ENCODE measurements at places on chromosomes 1 and 21.

DNA sequence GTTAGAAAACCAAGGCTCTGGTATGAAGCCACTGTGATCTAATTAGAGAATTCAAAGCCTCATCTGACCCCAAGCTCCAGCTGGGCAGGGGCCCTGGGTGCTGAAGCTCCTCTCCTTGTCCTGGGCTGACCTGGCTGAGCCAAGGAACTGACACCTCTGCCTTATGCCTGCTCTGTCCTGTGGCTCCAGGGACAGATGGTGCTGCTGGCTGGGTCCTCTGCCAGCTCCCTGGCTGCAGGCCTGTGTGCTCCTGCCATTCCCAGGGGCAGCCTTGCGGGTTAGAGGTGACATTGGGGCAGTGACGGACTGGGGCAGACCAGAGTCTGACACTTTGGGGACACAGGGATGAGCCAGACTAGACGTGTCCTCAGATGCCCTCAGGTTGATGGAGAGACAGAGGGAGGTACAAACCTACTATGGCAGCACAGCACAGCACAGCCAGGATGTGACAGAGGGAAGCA is 11.8 kb downstream of the ACOT11 start:
- DNase-seq, result peak; percentile 49

GRCh38 chr1:109931189-109931731 is 20.6 kb downstream of the CSF1 start:
- no peak for DNase-seq

GRCh38 chr1:1177452-1178206 is 3.9 kb downstream of the TTLL10 start:
- DNase-seq, result no peak

- DNase-seq, result no peak
Observed at GRCh38 chr1:15222653-15223303, 24.2 kb upstream of the FHAD1 start.

- DNase-seq, result no peak
Observed at GRCh38 chr1:155228096-155228427, 19.6 kb downstream of the MTX1 start.

DNA sequence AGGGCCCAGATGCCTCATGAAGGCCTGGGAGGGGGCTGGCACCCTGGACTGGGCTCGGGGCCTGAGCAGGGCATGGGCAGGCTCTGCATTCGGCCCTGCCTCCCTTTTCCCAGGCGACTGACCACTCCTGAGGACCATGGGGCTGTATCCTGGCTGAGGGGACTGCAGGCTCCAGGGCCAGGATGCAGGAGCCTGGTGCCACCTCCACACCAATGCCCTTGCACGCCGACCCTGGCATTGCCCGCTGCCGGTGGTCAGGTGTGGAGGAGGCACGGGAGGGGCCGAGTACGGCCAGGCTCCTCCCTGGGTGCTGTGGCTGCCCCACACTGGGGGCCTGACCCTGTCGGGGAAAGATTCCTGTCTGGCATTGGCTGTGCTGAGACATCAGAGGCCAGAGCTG is 128.9 kb downstream of the SIK1 start:
- no peak for DNase-seq

- DNase-seq, result no peak
Observed at GRCh38 chr1:243645281-243645680, 204.8 kb downstream of the AKT3 start.

DNA sequence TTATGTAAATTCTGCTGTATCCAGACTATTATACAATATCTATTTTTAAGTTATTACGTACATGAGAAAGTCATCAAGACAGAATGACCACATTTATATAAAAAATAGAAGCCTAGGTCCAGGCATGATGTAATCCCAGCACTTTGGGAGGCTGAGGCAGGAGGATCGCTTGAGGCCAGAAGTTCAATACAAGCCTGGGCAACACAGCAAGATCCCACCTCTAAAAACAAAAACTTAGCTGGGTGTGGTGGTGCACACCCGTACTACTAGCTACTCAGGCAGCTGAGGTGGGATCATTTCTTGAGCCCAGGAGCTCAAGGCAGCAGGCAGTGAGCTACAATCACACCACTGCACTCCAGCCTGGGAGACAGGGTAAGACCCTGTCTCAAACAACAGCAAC is 58.9 kb downstream of the NVL start:
- no peak for DNase-seq

- DNase-seq, result no peak
Observed at GRCh38 chr1:89277725-89278124, 5.1 kb upstream of the GBP5 start.

GRCh38 chr1:76713535-76713934 is 153.7 kb upstream of the ST6GALNAC5 start:
- no peak for DNase-seq

DNA sequence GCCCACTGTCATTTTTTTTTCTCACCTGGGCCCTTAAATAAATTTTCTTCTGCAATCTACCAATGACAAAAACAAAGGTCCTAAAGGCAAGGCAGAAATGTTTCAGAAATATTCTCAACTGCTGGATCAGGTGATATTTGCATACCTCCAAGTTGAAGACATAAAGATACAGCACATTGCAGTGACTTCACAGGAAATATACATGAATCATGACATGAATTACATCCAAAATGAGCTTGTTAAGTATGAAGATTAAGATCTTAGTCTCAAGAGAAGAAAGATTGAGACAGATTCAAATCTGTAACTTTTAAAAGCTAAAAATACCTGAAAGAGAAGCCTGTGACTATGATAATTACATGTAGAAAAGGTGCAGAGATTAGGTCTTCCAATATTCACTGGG is 207.8 kb downstream of the SIPA1L2 start:
- DNase-seq, result no peak

- no peak for DNase-seq
Observed at GRCh38 chr1:31371121-31371959, 1.5 kb downstream of the FABP3 start.

DNA sequence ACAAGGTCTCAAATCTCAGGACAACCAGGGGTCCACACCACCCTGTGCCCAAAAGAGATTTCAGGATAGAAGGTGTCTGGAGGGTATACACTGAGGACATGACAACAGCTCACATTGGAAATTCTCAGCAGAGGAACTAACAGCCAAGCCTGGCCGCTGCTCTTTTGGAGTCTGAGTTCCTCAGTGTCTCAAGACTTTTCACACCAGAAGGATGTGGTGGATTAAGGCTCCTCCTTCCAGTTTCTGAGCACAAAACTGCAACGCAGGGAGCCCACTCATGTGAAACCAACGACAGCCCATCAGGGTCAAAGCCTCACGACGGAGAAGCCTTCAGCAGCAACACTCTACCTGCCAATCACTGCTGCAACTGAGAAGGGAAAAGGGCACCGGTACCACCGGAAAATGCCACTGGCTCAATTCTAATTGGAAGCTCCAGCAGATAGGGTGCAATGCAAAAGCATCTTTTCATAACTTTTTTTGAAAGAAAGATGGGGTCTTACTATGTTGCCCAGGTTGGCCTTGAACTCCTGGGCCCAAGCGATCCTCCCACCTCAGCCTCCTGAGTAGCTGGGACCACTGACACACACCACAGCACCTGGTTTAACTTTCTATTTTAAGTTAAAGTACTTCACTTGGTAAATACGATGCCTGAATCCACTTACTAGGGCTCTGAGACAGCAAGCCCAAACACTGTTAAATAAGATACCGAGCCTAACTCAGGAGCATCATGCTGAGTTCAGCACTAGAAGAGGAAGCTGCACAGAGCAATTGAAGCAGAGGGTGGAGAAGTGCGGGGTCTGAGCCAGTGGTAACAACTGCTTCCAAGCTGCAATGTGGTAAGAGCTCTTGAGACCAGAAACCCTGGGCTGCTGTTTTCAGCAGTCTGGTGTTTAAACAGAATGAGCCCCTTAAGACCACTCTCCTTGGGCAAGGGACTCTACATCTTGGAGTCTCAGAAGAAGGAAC is 7.8 kb downstream of the CAPZB start:
- DNase-seq, result no peak

DNA sequence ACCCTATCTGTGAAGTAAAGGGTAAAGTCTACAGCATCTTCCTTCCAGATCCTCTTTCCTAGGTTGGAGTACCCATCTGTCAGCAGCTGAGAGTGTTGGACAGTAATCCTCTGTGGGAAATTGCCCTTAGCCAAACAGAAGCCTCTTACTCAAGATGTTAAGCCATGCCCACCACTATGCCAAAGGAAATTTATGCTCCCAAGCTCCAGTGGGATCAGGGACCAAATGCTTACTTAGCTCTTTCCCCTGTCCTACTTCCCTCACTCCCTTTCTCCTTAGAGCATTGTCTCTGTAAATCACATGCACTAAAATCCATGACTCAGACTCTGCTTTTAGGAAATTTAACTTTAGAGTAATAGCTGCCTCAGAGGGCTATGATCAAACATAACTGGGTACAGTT is 254.0 kb downstream of the BRINP2 start:
- no peak for DNase-seq

- DNase-seq, result no peak
Observed at GRCh38 chr1:53799141-53799540, 39.0 kb downstream of the NDC1 start.

- DNase-seq, result peak; percentile 96
Observed at GRCh38 chr1:31753707-31754349, 10.3 kb downstream of the ADGRB2 start.

DNA sequence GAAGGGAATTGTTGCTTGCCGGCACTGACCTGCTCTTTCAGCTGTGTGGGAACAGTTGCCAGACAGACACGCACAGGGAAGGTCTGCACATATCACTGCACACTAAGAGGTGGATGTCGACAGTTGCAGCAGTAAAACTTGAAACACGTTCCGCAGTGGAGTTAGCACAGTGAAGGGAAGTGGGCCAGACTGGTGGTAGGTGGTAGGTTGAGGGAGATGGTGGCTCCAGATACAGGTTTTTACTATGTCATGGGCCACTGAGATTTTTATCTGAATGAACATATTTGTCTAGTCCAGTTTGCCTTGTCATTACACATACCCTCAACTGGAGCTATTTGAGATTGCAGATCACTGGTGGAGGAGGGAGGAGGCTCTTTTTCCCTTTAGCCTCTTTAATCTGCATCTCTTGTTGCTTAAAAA is 13.5 kb downstream of the MRPS6 start:
- DNase-seq, result no peak

GRCh38 chr1:33724348-33724747 is 139.5 kb upstream of the HMGB4 start:
- DNase-seq, result no peak

DNA sequence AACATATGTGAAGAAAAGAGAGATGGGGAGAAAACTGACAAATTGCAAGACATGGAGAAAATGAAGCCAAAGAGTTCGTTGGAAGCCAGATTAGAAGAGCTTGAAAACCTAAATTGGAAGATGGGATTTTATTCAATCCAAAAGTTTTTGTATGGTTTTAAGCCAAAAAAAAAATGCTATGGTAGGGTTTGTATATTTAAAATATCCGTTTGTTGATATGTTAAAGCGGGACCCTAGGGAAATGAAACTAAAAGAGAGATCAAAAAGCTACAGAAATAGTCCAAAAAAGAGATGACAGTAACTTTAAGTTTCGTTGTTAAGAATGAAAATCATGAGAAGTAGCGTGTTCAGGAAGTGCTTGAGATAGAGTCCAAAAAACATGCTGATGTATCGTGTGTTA is 617.7 kb upstream of the ADGRL2 start:
- no peak for DNase-seq

DNA sequence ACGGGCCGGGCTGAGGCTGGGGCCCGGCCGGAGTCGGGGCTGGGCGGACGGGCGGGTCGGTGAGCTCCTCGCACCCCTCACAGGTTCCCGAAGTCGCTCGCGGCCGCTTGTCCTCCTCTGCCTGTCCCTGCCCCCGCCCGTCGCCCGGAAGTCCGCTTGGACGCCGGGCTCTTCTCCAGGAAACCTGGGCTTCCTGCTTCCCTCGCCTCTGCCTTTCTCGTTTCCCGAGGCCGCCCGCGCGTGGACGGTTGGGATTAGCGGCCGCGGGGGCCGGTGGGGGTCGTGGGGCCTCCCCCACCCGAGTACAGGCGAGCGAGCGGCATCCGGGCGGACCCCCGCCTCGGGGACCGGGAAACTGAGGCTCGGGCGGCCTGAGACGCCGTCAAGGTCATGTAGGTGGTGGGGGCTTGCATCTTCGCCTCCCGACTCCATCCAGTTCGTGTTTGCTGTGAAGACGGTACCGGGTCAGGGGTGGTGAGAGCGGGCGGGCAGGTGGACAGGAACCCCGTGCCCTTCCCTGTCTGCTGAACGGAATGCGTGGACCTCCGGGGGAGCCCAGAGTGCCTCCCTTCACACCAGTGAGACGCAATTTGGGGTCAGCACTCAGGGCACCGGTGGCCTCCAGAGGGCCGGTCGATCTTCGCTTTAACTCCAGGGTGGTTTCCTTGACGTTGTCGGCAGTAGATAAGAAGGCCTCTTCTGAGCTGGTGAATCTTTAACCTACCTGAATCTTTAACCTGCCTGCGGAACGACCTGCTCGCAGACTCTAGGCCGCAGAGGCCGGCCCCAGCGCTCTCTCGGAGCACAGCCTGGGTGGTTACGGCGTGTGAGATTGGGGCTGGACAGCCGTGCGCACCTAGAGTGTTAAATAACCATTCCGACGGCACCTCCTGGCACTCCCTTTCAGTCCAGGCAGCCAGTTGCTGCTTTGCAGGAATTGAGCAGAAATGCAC is 686 bp downstream of the ARF1 start:
- no peak for DNase-seq

DNA sequence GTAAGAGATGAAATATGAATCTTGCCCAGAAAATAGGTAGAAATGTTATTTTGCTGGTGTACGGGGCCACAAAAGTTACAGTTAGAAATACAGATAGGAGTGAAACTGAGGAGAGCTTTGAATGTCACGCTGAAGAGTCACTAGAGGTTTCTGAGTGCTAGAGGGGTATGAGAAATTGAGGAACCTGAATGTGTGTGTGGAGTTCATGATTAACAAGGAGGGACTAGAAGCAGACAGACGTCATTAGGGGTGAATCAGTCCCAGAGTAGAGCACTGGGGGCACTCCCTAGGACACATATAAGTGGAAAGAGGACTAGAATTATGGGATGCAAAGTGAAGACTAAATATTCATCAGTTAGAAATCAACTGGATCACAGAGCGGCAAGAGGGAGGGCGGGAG is 188.9 kb upstream of the MAP1LC3C start:
- no peak for DNase-seq

DNA sequence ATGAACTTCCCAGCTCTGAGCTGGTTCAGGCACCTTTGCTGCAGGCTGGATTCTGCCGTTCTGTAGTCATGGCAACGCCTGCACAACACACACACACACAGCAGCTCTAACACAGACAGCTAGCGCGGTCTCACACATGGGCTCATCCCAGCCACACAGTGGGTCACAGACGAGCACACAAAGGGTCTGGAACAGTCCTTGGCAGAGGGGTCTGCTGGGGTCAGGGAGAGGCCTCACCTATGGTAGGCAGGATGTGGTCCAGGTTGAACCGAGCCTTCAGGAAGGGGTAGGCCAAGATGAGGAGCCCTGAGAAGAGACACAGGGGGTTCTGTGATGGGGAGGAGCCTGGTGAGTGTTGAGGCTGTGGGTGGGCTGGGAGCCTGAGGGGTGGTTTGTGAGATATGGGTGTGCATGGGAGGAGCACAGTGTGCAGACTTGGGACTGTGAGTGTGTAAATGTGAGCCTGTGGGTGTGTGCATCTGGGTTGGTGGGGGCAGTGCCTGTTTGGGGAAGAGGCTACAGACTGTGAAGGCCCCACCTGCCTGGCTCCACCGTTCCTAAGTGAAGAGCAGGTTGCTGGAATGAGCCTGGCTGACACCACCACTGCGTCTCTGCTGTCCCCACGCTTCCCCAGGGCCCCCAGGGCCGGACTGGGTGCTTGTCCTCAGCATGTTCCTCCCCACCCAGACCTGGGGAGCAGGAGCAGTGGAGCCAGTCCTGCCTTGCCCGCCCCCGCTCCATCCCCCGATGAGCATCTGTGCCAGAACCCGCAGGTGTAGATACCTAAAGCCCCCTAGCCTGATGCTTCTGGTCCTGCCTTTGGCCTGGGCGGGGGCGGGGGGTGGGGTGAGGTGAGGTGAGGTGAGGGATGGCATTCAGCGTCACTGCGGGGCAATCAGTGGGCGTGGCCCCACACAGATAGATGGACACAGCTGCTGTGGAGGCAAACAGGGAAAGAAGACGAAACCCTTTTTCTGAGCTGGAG is 1.5 kb downstream of the KNCN start:
- DNase-seq, result no peak

All from NCI-H446 treated with DMSO at 0.1 percent for 48 hours (cell line).